ENCODE measurements at places on chromosomes 4 and X.

DNA sequence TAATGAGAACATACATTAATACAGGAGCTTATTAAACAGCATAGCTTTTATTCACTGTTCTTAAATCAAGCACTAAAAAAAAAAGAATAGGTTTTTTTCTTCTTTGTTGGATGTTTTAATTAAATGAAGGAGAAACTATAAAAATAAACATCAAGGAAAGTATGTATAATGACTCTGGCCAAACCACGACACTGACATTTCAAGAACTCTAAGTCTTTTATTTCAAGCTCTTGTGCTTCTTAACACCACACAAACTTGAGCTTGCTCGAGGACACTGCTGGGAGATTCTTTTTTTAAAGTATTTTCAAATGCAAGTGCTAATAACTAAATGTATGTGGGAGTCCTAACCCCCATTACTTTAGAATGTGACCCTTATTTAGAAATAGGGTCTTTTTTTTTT lies 204.9 kb upstream of the PPARGC1A start:
- no peak for DNase-seq

GRCh38 chr4:47238667-47239066 lies 207.3 kb downstream of the GABRB1 start:
- DNase-seq, result no peak

- no peak for DNase-seq
Observed at GRCh38 chrX:37553476-37553875, 18.0 kb upstream of the LANCL3 start.

DNA sequence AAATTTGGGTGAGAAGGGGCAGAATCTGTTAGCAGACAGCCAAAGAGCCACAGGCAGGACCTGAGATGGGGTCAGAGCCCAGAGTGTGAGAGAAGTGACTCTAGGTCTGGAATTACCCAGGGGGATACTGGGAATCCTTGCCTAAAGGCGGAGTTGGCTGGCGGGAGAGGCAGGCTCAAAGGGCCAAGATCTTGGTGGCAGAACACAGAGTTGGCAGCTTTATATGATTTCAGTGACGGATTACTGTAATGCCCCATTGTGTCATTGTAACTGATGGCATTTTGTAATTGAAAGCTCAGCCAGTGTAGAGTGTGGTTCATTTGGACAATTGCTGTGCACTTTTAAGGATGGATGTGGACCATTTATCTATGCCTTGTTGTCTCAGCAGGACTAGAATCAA lies 77.3 kb downstream of the SMIM20 start:
- DNase-seq, result no peak

- no peak for DNase-seq
Observed at GRCh38 chrX:20715176-20715575, 448.5 kb upstream of the RPS6KA3 start.

GRCh38 chr4:155008389-155008788 lies 200.0 kb upstream of the NPY2R start:
- no peak for DNase-seq

- DNase-seq, result no peak
Observed at GRCh38 chr4:129092631-129093190, 628 bp downstream of the SCLT1 start.

DNA sequence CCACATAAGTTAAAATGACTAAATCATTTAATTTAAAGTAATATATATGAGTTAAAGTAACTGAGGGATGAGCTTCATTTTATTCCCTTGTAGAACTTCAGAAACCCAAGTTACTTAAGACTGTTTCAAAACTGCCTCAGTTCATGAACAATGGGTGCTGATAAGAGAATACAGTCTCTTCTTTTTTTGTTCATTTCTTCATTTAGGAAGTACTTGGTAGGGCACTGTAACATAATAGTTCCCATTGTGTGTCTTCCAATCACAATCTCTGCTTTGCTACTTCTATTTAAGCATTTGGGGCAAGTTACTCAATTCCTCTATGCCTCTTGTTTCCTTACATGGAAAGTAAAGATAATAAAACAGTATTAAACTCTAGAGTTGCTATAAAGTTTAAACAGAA lies 50.4 kb downstream of the HHIP start:
- DNase-seq, result no peak

GRCh38 chrX:43836435-43837184 lies 45.6 kb downstream of the MAOB start:
- no peak for DNase-seq

GRCh38 chrX:721354-721753 lies 90.8 kb downstream of the SHOX start:
- DNase-seq, result no peak

GRCh38 chr4:115454228-115454627 lies 340.8 kb upstream of the NDST4 start:
- DNase-seq, result no peak

- DNase-seq, result no peak
Observed at GRCh38 chrX:15702488-15703371, 35.3 kb upstream of the CA5B start.

GRCh38 chrX:24468245-24468644 lies 3.2 kb downstream of the PDK3 start:
- DNase-seq, result no peak

- no peak for DNase-seq
Observed at GRCh38 chr4:3037957-3038461, 36.3 kb downstream of the HTT-AS start.

- DNase-seq, result no peak
Observed at GRCh38 chr4:145130788-145131399, 32.8 kb downstream of the ABCE1 start.

DNA sequence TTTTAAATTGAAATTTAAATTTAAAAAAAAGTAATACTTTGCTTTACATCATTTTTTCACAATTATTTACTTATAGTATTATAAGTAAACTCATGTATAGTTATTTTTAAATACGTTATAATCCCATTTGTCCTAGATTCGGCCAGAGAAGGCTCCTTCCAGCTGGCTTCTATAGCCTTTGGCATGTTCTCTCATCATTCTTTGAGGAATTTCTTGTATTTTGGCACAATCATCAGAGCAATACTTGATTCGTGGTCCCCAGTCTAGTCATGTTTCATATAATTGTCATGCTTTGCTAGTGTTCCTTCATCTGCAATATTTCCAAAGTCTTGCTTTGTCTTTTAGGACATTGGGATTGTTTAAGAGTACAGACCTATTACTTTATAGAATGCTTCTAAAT lies 1037.9 kb upstream of the AGA start:
- no peak for DNase-seq

DNA sequence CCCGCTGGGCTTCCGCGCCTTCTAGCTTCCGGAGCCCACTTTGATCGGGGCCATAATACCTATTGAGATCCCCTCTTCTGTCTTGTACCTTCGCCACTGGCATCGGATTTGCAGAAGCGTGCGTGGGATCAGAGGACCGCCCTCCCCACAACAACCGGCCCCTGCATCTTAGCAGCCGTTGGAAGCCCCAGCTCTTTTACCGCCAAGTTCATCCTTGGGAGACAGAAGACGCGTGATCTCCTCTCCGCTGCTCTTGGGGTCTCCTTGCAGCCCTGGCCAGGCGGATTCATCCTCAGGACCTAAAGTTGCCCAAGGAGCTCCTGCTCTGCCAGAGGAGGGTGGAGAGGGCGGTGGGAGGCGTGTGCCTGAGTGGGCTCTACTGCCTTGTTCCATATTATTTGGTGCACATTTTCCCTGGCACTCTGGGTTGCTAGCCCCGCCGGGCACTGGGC lies 1.6 kb downstream of the SLIT2 start:
- no peak for DNase-seq

GRCh38 chr4:31370866-31371465 lies 650.8 kb downstream of the PCDH7 start:
- DNase-seq, result no peak

DNA sequence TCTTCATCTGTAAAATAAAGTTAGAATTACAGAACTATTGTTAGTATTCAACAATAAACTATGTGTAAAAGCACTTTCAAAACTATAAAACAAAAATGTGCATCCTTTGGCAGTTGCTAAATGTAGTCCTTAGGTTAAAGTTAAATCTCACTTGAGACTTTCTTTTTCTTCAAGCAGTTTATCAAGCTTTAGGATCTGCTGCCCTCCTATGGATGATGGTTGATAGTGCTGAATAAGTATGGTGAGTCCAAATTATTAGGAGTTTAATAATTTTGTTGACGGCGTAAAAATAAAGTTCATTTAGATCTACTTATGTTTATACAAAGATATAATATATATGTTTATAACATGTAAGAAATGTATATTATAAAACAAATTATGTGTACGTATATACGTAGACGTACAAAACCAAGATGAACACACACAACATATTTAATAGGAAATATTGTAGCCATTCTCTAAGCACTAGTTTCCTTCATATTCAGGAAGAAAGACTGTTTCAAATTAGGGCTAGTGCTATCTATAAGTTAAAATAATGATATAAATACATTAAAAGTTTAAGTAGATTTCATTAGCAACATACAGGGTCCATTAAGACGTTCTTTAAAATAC lies 22.3 kb downstream of the UGT2A2 start:
- no peak for DNase-seq

DNA sequence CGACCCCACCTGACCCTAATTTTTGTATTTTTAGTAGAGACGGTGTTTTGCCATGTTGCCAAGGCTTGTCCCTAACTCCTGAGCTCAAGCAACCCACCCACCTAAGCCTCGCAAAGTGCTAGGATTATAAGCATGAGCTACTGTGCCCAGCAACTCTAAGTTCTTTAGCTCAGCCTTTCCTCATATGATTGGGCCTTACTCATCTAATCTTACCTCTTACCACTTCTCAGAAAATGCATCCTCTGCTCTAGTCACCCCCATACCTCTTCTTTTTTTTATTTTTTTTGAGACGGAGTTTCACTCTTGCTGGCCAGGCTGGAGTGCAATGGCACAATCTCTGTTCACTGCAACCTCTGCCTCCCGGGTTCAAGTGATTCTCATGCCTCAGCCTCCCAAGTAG lies 35.6 kb upstream of the UGDH start:
- DNase-seq, result no peak

DNA sequence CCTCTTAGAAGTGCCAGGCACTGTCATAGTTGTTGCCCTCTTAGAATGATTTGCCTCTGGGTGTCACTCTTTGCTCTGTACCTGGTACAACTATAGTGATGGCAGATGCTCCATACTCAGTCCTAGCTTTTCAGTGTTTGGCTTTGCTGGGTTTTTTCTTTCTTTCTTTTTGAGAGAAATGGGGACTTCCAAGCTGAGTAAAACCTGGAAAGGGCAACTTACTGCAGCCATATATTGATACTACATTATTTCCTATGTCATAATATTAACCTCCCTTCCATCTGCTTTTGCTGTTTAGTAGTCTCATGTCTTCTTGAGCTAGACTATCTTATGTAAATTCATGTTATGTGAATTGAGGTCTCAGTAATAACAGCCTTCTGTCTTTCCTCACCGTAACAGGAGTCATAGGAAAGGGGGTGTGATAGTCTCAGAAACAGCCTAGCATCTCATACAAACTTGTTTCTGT lies 49.0 kb downstream of the NIPAL1 start:
- no peak for DNase-seq

- DNase-seq, result no peak
Observed at GRCh38 chrX:119690921-119691716, 1.8 kb downstream of the SEPTIN6 start.

DNA sequence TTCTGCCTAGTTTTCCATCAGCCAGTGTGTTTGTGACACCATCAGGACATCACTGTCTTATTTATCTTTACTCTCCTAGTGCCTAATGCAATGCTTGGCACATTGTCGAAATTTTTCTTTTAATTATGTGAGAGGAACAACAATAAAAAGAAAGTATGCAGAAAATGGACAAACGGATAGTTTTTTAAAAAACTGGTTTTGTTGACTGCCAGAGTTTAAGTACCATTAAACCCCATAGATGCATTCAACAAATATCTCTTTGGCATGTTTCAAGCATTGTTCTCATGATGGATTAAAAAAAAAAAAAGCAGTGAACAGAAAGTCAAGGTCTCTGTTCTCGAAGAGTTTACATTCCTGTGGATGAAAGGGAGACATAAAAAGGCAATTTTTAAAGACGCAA lies 398.4 kb downstream of the PPP3CA start:
- DNase-seq, result no peak

- DNase-seq, result no peak
Observed at GRCh38 chr4:186724864-186725468, 1.3 kb upstream of the FAT1 start.

DNA sequence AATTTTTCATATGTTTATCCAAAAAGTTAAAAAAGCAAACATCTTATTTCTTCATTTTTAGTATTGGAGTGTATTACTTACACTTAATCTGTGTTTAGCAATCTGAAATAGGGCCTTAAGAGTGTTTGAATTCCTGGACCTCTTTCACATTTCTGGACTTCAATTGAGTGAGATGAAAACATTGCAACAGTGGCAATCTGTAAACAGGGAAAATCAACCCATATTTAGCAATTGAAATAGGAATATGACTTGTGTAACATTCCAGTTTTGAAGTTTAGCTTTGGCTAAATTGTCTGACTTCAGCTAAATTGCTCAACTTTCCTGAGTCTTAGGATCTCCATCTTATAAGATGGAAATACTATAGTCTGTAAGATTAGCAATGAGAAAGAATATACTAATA lies 34.6 kb upstream of the FHL1 start:
- no peak for DNase-seq

- no peak for DNase-seq
Observed at GRCh38 chrX:39877905-39878304, 219.9 kb downstream of the BCOR start.

- no peak for DNase-seq
Observed at GRCh38 chr4:7752649-7753048, 187.0 kb downstream of the AFAP1 start.

GRCh38 chrX:71269801-71270395 lies 13.5 kb upstream of the NONO start:
- no peak for DNase-seq

DNA sequence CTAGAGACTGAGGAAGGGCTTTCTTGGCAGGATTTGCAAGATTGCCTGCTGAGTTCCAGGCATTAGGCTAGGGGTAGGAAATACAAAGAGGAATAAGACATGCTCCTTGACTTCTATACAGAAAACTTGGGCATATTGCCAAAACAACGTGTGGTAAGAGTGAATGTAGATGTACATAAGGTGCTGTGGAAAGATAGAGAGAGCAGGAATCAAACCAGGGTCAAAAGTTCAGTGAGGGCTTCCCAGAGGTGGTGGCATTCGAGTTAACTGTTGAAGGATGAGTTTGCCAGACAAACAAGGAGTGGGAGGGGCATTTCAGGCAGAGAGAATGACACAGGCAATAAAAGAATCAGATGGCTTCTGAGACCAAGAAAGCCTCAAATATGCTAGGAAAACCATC lies 187.9 kb downstream of the KDR start:
- DNase-seq, result no peak

GRCh38 chrX:18579495-18579894 lies 92.4 kb downstream of the RS1 start:
- DNase-seq, result no peak

GRCh38 chr4:5656415-5656814 lies 51.9 kb downstream of the EVC2 start:
- no peak for DNase-seq

- DNase-seq, result no peak
Observed at GRCh38 chrX:45323387-45323786, 122.7 kb upstream of the DIPK2B start.

- no peak for DNase-seq
Observed at GRCh38 chrX:28854637-28855036, 267.4 kb downstream of the IL1RAPL1 start.

GRCh38 chr4:56200275-56200674 lies 187.0 kb downstream of the AASDH start:
- no peak for DNase-seq
